ENCODE measurements at places on chromosomes 4 and X.

DNA sequence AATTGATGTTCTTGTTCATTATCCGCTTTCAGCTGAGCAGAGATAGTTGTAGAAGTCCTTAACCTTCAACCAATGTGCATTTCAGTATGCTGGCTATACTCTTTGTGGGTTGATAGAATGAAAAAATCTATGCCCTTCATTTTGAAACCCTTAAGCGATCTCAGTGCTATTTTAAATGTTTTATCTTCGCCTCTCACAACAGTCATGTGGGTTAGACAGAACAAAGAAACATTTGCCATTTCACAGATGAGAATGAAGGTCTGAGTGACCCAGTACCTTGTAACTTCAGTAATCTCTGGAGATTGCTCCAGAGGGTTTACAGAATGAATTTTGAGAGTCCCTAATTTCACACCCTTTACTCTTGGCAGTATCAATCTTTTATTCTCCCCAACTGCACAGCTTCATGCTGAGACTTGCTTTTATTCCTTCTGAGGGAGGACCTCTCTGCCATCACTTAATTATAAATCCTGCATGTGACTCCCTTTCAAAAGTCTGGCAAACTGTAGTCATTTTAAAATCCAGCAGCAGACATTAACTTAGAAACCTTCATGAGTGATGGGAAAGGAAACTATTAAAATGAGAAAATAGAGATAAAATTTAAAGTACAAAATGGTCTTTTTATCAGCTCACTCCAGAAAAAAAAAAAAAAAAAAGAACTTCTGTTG lies 921.5 kb downstream of the RAB28 start:
- no peak for DNase-seq

DNA sequence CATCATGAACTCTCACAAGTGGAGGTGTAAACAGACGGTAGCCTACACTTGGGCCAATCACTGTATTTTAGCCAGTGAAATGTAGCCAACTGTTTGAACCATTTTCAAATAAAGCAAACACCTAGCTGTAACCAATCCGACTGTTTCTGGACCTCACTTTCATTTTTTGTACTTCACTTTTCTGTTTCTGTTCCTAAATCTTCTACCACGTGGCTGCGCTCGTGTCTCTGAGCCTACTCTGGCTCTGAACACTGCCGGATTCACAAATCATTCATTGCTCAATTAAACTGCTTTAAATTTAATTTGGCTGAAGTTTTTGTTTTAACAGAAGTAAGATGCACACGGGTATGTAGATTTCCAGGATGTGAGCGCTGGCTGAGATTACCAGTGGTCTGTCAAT lies 319.1 kb downstream of the RAPGEF2 start:
- no peak for DNase-seq

DNA sequence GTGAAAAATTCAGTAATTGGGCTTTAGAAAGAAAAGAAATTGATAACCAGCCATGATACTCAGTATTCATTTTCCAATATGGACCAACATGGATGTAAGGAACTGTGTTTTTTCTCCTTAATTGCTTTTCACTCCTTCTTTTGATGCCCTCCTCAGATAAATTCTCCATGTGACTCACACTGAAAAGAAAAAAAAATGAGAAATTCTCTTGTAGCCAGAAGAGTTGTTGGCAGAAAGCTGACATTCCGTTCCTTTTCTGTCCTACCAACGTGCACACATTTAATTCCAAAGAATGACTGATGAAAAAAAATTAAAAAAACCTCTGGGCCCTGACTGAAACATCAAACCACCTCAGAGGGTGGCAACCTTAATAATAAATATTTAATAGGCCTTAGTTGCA lies 153.1 kb downstream of the AMELX start:
- DNase-seq = peak; percentile 71

- DNase-seq = no peak
These were observed 821.2 kb downstream of the RPA4 start for GRCh38 chrX:97704881-97705280.

GRCh38 chrX:14406225-14406624 lies 123.1 kb upstream of the GLRA2 start:
- DNase-seq = no peak

DNA sequence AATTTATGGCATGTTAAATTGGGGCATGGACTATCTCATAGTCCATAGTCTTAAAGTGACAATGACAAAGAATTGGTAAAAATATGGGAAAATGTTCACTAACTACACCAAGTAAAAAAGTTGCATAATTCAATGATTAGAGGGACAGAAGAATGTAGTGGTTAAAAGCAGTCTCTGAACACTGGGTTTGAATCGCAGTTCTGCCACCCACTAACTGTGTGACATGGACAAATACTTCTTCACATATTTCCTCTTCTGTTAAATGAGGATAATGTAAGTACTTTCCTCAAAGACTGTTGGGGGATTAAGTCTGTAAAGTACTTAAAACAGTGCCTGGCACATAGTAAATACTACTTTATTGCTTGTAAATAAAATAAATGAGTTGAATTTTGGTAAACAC lies 15.3 kb downstream of the COQ2 start:
- peak; percentile 33 for DNase-seq

DNA sequence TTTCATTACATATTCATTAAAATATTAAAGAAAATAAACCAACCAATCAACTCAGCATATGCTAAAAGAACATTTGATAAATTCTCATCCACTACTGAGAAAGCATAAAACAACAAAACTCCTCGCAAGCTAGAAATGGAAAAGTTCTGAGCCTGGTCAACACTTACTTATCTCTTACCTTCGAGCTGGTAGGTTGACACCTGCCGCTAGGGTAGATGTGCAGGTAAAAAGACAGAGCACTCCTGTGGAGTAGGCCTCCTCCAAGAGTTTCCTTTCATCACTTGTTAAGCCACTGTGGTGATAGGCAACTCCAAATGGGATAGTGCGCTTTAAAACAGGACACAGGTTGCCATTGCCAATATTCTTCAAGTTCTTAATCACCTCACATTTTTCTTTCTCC lies 18.9 kb downstream of the HELQ start:
- DNase-seq = no peak

- DNase-seq = no peak
These were observed 29.4 kb upstream of the KLHL2 start for GRCh38 chr4:165177725-165178666.

DNA sequence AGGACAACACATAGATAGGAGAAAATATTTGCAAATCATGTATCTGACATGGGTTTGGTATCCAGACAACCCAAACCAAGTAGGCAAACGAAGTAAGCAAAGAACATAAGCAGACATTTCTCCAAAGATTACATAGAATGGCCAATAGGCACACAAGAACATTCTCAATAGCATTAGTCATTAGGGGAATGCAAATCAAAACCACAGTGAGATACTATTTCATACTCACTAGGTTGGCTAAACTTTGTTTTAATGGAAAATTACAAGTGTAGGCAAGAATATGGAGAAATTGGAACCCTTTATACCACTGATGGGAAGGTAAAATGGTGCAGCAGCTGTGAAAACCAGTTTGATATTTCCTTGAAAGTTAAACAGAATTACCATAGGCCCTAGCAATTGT lies 74.7 kb downstream of the CHRNA9 start:
- peak; percentile 53 for DNase-seq

DNA sequence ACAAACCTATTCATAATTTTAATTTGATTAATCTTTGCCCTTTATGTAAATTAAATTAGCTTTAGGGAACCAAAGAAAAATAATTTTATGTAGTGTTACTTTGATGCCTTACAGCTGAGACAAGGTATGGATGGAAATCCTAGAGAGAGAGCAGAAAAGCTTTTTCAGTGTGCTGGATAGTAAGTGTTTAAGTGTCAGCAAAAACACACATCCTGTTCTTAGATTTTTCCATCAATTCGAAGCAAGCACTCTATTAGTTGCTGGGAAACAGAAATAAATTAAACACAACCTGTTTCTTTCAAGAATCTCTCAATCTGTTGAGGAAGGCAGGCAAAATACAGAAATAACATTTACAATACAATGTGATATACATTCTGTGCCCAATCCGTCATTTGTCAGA lies 327.8 kb downstream of the GALNTL6 start:
- no peak for DNase-seq

- DNase-seq = peak; percentile 39
These were observed 73.4 kb upstream of the TTC29 start for GRCh38 chr4:147019091-147019490.
